ENCODE measurements at places on chromosomes 12 and 14.

DNA sequence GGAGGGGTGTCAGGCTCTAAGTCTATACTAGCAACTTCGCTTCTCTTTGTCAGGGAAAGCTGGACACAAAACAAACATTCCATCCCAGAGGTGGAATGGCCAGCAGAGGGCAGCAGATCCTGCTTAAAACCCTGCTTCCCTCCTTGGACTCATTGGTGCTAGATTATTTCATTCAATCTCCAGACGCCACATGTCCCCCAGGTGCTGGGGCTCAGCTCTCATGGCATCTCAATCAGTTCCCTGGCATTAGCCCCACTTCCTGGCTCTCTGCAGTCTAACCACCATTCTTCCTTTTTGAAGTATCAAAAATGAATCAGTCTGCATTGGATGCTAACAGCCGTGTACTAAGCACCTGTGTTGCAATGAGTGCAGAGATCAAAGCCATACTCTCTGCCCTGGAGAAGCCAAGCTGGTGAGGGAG, 8.1 kb upstream of the PPP1R1A start:
- DNase-seq: peak; percentile 64

GRCh38 chr12:50297996-50298395, 14.7 kb upstream of the LIMA1 start:
- DNase-seq: no peak

DNA sequence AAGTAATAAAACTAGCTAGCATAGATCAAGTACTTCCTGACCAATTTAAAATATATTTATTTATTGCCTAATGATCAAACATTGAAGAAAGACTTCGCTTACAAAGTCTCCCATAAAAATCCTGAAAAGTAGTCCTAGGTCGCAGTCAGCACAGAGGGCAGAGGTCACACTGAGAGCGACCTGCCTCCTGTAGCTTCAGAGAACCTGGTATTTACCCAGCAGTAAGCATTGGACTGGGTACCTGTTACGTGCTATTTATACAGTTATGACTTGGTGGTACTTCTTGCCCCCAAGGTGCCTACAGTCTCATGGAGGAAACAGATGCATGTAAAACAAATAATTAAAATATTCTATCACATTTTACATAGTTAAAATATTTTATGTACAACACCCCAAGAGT, 274.1 kb upstream of the G2E3 start:
- DNase-seq: no peak

DNA sequence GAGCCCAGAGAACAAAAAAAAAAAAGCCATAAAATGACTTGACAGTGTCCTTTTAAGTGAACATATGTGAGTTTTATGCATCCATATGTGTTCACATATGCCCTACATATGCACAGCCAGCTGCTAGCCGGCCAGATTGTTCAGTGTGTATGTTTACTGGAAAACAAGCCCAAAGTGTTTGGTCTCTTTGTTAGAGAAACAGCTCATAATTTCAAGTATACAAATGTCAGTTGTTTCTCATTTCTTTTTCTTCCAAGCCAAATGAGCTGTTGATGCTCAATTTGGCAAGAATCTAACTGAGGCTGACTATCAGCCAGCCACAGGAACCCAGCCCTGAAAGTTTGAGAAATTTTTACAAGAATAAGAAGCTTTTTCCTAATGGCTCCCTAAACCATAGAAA, 60.8 kb upstream of the TSPAN8 start:
- no peak for DNase-seq

DNA sequence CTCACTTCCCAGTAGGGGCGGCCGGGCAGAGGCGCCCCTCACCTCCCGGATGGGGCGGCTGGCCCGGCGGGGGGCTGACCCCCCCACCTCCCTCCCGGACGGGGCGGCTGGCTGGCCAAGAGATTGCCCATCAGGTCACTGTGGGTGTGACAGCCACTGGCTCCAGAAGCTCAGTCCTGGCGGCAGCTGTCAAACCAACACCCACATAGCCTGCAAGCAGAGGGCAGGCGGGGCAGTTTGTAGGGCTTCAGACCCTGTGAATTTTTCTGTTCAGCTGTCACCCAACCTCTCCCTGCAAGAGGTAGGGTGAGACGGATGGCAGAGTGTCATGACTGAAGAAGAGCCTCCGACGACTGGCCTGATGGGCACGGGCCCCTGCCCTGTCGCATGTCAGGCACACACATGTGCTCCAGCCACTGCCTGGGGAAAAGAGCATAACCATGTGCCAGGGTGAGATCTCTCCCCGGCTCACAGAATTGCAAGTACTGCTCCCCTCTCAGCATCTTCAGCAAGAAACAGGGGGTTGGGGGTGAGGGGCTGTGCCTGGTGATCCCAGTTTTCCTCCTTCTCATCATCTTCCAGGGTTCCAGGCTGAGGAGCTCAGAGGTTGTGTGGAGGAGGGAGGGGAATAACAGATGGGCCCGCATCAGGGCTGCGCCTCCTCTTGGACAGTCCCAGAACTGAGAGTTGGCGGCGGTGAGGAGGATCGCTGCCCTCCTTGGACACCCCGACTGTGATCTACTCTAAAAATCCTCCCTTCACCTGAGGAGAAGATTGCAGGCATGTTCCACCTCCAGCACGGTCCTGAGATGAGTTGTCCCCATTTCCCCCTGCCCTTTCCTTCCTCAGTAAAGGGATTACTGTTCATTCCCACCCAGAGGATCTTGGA, 11.2 kb upstream of the PRPH start:
- DNase-seq: no peak

DNA sequence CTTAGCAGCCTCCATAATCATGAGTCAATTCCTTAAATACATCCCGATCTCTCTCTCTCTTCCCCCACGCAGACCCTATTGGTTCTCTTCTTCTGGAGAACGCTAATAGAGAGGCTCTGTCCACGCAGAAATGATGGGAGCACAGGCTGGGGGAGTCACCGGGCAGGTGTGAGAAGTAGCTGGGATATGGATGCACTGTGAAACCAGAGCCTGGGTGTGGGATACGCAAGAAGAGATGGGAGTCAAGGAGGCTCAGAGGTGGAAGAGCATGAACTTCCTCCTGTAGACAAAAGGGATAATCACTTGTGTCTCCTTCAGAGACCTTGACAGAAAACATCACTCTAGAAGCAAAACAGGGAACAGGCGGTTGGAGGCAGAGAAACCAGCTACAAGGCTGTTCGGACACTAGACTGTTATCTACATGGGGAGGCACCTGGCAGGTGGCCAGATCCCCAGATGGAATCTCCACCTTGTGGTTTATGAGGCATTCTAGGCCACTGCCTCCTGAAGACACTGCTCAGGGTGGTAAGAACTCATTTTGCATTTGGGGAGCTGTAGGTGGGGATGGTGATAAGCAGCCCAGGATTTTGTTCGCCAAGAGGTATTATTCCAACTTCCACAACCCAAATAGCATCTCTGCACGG, 7.2 kb upstream of the SELPLG start:
- no peak for DNase-seq

- no peak for DNase-seq
Measured at GRCh38 chr12:23684121-23684520, 265.3 kb downstream of the SOX5 start.

DNA sequence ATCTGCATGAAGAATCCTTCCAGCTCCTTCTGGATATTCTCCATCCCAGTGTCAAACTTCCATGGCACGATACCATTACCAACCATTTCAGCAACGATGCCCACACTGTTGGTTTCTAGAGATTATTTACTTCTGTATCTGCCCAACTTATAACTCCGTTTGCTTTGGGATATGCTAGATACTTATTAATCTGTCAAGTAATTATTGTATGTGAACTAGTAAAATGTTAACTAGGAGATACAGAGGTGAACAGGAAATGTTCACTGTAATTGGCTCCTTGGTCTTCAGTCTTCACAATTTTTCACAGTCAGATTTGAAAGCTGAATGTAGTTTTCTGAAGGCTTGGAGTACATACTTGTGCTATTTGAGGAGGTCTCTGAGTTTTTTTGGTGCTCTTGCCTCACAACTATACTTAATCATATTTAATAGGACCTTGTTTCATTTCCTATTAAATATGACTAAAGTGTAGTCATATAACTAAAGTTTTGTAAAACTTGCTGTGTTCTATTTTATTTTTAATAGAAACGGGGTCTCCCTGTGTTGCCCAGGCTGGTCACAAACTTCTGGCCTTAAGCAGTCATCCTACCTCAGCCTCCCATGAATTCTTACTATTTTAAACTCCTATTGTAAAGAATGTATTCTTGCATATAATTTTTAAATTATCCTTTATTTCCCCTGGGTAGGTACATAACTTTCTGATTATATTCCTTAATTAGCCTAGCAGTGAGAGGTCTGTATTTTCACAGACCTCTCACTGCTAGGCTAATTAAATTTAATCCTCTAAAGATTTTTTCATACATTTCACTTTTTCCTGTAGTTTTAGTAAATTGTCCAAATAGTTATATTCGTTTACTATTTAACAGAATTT, 79.7 kb downstream of the FGD4 start:
- no peak for DNase-seq

DNA sequence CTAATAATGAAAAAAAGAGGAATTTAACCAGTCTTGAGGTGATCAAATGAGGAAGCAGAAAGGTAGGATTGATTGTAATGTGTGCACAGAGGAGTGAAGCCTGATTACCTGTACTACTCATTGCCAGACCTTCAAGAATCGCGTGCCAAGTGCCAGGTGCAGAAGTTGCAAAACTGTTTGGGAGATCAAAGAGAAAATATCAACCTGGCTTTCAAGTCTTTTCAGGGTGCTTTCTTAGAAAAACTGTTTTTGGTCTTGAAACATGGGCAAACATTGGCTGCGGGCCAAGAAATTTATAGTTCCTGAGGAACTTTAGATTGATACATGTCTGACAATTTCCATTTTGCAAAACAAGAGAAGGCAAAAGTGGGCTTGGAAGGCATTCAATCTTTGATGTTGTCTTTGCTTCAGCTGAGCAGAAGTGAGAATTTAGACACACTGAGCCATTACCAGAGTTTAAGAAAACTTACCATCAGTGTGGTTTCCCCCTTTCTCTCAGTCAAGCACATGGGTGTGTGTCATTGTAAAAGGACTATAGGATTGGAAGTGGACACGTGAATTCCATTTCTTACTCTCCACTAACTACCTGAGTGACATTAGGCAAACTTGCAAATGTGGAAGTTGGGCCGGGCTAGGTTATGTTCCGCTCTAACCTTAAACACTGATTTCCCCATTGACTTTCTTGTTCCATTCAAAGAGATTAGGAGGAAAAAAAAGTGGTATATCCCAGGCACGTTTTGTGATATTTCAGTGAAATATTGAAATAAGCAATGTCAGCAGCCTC, 486.2 kb downstream of the DIO2 start:
- DNase-seq: no peak

DNA sequence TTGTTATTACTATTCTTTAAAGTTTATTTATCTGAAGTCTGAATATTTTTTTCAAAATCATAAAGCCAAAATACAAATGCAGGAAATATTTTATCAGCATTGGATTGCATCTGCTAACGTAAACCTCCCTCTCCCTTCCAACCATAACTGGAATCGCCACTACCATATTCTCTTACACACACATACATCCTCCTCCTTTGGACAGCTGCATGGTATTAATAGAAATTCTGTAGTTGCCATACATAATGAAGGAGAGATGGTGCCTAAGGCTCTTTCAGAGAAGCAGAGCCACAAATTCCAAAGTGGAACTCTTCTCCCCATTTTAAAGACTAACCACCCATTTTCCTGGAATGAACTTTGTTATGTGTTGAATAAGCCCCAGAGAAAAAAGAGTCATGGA, 352.7 kb downstream of the MDGA2 start:
- no peak for DNase-seq

GRCh38 chr14:37036669-37037341, 135.6 kb downstream of the SLC25A21 start:
- DNase-seq: no peak

- DNase-seq: no peak
Measured at GRCh38 chr12:47124451-47124850, 44.7 kb upstream of the AMIGO2 start.

- no peak for DNase-seq
Measured at GRCh38 chr12:8648576-8649205, 13.9 kb downstream of the MFAP5 start.

DNA sequence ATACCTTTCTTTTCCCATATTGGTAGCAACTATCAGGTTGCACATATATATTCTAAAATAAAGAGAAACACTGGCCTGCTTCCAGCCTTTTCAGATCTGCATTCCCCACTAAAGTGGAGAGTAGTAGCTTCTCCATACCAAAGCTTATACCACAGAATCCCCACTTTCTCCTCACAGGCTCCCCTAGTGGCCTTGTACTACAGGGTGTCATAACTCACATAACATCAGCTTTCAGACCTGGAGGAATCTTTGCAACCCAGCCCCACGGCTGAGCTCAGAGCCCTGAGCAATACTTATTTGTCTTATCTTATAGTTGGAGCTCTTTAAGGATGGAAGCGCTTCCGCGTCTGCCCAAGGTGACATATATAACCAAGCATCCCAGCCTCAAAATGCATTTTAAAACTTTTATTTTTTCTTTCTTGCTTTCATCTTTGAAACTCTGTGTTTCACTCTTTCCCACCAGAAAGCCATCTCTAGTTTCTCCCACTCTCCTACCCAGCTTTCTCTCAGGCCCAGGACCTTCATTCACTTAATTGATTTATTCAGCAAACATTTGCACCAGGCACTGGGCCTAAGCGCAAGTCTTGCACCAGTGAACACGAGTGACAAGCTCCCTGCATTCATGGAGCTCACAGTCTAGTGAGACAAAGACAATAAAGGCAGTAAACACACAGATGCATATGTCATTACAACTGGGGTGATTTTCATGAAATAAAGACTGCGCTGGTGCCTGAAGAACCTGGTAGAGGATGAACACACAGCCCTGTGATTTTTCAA, 254.7 kb downstream of the IPO8 start:
- no peak for DNase-seq

GRCh38 chr12:14554281-14555007, 13.2 kb downstream of the PLBD1 start:
- DNase-seq: peak; percentile 13

DNA sequence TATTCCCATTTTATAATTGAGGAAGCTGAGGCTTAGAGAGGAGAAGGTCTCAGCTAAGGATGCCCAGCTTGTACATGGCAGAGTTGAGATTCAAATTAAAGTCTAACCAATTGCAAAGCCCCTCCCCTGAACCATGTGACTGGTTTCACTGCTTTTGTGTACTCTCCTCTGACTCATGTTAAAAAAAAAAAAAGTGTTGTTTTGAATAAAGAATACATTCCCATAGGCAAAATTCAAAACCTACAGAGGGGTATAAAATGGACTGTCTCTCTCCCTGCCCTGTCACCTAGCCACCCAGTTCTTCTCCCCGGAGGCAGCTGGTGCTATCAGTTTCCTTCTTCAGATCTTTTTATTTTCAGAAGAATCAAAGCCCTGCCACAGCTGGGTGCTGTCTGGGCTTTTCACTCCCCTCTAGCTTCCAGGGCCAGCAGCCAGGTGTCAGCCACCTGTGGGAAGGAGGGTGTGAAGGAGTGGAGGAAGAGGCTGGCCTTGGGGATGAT, 5.4 kb downstream of the PSMD9 start:
- peak; percentile 74 for DNase-seq

DNA sequence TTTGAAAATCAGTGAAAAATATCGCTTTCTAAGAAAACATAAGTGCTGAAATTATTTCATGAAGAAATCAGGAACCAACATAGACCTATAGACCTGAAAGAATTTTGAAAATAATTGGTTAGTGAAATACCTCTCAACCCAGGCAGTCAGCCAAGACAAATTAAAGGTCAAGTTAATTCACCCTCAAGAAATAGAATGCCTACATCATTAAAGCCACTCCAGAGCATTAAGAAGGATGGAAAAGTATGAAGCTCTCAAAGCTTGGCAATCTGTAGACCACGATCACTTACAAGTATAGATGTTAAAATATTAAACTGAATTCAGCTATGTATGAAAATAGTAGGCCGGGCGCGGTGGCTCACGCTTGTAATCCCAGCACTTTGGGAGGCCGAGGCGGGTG, 48.3 kb downstream of the SFSWAP start:
- no peak for DNase-seq
